ENCODE measurements at places on chromosomes 7 and 10.

DNA sequence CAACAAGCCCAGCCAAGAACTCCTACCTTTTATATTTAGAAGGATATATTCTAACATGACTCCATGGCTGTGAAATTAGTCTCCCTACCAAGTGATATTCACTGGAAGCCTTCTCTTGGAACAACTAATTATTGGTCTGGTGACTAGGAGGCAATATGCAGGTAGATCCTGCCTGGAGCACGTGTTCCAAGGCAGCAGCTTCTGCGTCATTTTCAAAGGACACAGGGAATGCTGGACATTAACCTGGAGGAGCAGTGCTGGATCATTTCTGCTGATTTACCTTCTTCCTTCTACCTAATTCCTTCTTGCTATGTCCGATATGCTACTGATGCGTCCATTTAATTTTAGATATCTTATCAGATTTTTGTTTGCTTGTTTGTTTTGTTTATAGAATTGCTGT lies 5.6 kb downstream of the AKR1D1 start:
- no peak for DNase-seq

DNA sequence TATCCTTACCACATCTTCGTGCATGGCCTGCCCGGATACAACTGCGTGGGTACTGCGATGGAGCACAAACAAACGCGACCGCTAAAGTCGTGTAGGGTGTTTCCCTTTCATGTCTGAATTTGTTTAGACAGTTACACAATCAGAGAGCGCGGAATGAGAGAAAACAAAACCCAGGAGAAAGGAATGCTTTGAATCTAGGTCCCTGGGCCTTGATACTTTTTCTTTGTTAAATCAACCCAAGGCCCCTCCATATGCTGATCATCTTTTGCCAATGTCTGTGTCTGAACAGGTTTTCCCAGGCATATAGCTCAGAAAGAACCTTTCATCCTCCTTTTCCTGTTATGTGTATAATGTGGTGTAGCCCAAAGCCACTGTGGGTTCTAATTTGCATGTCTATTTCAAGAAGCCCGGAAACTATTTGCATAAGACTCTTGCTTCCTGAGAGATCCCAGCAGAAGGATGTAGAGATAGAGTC lies 145.8 kb downstream of the FRMD4A start:
- DNase-seq = peak; percentile 70

GRCh38 chr7:30726296-30727006 lies 25.5 kb upstream of the INMT start:
- no peak for DNase-seq

DNA sequence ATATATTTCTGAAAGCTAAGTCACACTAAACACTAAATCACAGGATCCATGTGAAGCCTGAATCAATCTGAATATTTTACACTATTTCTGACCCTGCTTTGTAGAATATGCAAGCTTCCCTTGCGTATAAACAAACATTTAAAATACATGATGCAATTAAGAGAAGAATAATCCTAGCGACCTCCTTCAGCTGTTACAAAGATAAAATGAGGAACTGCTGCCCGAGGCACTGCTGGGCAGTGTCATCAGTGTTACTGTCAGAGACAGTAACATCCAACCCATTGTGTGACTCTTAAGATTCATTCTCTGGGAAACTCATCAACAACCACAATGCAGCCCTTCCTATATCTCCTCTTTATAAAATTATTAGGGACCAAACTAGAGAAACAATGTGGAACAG lies 61.6 kb downstream of the COBL start:
- no peak for DNase-seq

GRCh38 chr7:75776295-75776971 lies 4.4 kb upstream of the CCL26 start:
- DNase-seq = peak; percentile 73

- peak; percentile 55 for DNase-seq
Measured at GRCh38 chr7:143003393-143004051, 23.4 kb downstream of the OR9A2 start.

GRCh38 chr10:32315424-32315823 lies 31.5 kb downstream of the EPC1 start:
- no peak for DNase-seq

GRCh38 chr7:32051128-32051527 lies 19.1 kb downstream of the PDE1C start:
- no peak for DNase-seq

- DNase-seq = no peak
Measured at GRCh38 chr10:3748484-3748883, 36.5 kb downstream of the KLF6 start.

All from CD8-positive, alpha-beta memory T cell (primary cell).